ENCODE measurements at places on chromosomes 5 and 9.

GRCh38 chr5:74250304-74251102 is 390.0 kb downstream of the ENC1 start:
- DNase-seq, result no peak

DNA sequence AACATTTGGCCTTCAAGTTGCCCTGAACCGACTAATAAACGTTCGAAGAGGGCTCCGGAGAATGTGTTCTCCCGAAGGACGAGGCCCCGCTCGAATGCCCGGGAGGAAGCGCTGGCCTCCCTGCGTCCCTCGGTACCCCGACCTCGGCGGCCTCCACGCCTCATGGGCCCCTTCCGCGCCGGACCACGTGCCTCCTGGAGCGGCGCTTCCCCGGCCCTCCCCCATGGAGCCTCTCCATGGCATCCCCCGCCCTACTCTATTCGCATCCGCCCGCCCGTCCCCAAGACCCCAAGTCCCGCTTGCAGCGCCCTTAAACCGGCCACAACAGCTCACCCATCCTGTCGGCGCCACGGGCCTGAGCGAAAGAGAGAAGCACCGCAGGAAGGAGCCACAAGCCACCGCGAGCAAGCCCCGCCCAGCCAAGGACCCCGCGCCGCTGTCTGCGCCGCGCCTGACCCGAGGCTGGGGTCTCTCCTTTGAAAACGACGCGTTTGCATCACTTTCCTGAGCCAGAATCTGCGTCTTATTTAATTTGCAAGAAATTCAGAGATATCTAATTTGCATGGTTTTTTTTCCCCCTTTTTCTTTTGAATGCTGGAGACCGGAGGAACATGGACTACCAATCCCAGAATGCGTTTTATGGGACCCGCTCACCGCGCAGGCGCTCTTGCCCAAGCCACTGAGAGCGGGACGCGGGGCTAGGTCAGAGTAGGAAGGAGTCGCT is at the start of gene RPS23:
TSS of gene RPS23 (minus strand) at position 368 of the 724 bp plus-strand sequence. CDS start at position 337, 31 bp downstream.
- peak; percentile 94 for DNase-seq

DNA sequence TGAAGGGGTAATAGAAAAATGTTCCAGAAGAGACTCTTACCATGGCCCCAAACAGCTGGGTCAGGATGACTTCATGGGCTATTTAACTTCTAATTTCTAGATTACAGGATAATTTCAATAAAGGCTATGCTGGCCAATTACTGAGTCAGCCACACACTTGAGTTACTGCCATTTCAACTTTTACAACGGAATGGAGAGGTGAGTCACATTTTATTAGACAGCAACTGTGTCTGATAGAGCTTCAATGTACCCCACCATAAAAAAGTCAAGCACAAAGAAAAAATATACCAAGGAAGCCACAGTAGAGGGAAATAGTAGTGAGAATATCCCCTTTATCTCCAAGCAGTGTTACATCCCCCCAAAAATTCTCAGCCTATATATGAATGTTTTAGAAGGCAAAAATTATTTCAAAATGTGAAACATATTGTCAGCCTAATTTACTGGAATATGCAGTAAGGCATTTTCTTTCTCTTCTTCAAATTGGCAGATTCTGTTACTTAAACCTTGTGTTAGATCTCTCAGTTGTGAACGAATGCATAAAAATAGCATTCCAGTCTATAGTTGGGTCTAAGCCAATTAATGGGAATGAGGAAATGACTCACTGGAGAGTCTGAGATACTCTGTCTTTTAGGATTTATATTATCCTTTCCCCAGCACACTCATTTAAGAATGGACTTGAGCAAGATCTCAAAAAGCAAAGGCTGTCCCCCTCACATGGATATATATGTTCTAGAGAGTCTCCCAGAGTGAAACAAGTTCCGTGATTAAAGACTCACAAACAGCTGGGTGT is 47.1 kb upstream of the RAI14 start:
- DNase-seq, result no peak

DNA sequence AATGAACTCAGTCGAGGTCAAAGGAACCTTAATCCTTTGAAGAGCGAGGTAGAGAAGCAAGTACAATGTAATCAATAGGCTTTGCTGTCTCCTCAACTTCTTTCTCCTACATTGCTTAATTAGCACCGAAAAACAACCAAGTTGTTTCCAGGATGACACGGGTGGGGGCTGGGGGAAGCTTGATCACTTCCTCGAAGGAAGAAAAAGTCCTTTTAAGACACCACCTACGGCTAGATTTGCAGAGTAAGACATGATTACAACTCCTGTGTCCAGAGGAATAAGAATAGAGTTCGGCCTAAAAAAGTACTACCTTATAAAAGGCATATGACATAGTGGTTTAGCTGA is 811 bp upstream of the ARRDC3 start:
- DNase-seq, result no peak

GRCh38 chr5:132325691-132326090 is 31.5 kb downstream of the SLC22A4 start:
- no peak for DNase-seq

GRCh38 chr5:66987949-66988838 is 208.4 kb downstream of the CD180 start:
- no peak for DNase-seq

DNA sequence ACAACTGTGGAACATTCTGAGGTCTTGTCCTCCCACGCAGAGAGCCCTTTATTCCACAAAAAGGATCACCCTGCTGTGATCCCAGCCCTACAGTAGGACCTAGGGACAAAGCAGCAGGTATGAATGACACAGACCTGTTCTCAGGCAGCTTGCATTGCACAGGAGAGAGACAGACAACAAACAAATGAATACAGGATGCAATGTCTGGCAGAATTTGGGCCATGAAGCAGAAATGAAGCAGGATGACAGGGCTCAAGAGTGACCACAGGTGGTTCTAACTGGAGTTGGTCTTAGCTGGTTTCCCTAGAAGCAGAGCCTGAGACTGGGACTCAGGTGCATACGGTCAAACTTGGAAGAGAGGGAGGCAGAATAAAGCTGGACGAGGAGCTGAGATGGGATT is 388.8 kb downstream of the CDK5RAP2 start:
- DNase-seq, result no peak
